ENCODE measurements at places on chromosomes 16 and 17.
A peak's percentile ranks its signal among the peaks of the same experiment; 100 is the strongest.

DNA sequence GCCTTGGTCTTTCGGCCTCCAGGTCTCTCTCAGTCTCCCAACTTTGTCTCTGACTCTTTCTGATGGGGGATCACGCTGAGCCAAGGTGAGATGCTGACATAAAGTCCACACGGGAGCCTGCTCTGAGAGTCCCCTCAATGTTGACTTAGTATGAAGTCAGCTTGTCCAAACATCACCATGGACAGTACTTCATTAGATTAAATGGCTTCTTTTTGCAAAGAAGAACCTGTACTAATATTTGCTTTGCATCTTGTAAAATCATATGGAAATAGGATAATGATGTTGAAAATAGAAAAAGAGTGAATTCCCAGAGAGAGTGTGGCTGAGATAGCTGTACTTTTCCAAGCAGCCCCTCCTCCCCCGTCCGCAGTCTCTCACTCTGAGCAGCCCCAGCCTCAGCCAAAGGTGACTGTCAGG is 56.7 kb upstream of the SIAH1 start:
- no peak for DNase-seq

GRCh38 chr16:66315210-66315825 is 51.2 kb upstream of the CDH5 start:
- DNase-seq = peak; percentile 74

GRCh38 chr17:48989100-48989499 is 8.1 kb upstream of the IGF2BP1 start:
- DNase-seq = no peak

DNA sequence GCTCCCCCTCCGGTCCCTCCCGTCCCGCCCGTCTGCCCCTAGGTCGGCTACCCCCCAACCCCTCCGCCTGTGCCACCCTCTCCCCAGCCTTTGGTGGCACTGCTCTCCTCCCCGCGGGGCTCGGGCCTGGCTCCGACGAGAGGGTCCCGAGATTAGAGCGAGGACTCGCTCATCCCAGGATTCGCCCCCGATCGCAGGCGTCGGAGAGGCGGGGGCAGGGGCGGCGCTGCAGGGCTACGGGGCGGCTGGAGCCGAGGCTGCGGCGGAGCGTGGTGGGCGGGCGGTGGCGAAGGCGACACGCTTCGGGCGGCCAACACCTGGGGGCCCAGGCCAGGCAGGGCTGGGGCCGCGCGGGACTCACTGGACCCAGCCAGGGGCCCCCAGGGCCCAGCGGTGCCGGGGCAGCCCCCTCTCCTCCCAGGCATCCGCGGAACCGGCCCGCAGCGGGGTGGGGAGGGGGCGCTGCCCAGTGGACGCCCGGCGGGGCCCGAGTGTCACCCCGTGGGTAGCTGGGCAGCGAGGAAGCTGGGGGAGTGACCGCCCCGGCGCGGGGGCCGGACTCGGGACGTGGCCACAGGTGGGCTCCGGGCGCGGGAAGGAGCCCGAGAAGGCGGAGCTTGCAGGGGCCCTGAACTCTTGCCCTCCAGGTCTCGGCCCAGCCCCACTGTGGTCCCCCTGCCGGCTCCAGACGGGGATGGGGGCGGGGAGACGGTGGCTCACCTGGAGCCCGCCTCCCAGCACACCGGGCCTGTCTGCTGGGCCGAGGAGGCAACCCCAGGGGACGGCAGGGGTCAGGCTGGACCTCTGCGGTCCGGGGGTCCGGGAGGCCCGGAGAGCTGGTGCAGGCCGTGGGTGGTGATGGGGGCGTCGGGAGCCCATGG is 1.5 kb downstream of the MGAT5B start:
- peak; percentile 58 for DNase-seq

DNA sequence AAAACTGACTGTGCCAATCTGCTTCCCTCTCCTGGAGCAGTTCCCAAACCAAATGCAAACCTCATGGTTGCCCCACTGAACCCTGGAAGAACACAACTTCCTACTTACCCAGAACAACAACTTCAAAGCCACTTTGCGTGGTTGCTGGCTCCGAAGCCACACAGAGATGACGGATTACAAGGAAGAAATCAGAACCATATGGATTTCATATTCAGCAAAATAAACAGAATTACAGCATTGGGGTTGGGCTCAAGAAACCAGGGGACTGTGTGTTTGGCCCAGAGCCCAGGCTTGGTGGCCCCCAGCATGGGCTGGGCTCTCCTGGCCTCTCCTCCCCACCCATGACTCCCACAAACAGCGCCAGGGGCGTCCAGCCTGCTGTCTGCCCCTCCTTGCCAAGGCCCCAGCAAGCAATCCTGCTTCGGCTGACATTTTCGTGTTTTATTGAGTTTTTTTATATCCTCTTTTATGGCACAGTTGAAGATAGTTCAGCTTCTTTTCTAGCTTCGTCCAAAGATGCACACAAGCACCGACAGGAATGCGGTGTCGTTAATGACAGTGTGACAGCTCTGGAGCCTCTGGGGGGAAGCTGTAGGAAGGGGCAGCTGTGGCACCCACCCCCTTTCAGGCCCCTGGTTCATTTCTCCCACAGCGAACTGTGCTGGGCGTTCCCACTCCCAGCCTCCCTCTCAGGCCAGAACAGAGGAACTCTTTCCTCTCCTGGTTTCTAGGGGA is 137.1 kb downstream of the GAS7 start:
- DNase-seq = no peak

DNA sequence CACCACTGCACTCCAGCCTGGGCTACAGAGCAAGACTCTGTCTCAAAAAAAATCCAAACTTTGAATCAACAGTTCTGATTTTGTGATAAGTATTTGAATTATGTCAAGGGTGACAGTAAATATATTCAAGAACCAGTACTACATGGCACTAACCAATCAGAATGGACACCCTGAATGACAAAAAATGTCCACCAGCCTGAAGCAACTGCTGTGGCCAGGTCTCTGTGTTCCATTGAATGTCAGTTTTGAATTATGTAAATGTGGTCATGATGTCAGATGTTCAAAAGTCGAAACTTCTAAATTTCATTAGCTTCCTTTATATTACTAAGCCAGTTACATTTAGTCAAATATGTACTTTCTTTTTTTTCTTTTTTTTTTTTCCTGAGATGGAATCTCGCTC is 15.4 kb upstream of the ATXN1L start:
- no peak for DNase-seq

DNA sequence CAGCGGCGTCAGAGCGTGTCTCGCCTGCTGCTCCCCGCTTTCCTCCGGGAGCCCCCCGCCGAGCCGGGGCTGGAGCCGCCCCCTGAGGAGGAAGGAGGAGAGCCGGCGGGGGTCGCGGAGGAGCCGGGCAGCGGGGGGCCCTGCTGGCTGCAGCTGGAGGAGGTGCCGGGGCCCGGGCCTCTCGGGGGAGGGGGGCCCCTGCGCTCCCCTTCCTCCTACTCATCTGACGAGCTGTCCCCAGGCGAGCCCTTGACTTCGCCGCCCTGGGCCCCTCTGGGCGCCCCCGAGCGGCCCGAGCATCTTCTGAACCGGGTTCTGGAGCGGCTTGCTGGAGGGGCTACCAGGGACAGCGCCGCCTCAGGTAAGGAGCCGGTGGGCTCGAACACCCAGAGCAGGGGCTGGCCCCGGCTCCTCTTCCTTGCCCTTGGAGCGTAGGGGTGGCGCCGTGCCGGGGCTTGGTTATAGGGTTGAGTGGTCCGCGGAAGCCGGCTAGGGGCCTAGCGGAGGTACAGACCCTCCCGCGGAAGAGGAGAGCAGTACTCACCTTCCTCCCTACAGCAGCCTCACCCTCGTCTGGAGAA is 841 bp downstream of the RAPGEFL1 start:
- peak; percentile 50 for DNase-seq

DNA sequence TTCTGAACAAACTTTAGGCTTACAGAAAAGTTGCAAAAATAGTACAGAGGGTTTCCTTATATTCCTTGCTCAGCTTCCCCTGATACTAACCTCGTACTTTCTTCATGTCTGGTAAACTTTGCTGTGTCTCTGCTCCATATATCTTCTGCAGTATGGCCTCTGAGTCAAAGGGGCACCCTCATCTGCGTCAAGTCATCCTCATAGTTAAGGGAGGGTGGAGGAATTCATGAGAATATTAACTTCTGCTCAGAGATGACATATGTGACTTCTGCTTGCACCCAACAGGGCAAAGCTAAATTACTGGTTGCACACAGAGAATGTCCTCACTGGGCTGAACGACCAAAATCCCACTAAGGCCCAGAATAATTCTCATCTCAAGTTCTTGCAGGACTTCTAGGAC is 4.3 kb upstream of the CCL7 start:
- no peak for DNase-seq

- DNase-seq = no peak
Measured at GRCh38 chr17:58367461-58367860, 15.5 kb upstream of the SUPT4H1 start.

DNA sequence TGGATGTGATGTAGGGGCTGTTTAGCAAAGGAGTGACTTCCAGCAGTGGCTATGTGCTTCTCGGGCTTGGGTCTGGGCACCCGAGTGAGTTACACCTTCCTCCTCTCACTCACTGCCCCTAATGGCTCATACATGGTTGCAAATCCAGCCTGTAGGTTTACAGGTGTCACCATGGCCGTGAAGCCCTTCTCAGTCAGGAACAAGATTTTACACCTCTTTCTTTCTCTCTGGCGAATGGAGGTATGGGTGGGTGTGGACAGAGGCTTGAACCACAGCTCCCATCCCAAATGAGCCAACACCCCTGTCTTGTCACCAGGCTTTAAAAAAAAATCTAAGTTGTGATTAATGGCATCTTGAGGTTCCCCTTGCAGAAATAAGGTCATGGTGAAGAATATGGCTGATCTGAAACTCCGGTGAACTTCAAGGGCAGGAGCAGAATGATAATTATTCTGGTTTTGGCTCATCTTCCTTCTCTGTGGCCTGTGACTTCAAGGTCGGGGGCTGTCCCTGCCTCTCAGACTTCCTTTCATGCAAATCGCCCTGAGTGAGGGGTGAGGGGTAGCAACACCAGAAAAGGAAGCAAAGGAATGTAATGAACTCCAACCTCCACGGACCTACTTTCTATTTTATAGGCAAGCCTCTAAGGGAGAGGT is 331.2 kb downstream of the MAF start:
- no peak for DNase-seq

DNA sequence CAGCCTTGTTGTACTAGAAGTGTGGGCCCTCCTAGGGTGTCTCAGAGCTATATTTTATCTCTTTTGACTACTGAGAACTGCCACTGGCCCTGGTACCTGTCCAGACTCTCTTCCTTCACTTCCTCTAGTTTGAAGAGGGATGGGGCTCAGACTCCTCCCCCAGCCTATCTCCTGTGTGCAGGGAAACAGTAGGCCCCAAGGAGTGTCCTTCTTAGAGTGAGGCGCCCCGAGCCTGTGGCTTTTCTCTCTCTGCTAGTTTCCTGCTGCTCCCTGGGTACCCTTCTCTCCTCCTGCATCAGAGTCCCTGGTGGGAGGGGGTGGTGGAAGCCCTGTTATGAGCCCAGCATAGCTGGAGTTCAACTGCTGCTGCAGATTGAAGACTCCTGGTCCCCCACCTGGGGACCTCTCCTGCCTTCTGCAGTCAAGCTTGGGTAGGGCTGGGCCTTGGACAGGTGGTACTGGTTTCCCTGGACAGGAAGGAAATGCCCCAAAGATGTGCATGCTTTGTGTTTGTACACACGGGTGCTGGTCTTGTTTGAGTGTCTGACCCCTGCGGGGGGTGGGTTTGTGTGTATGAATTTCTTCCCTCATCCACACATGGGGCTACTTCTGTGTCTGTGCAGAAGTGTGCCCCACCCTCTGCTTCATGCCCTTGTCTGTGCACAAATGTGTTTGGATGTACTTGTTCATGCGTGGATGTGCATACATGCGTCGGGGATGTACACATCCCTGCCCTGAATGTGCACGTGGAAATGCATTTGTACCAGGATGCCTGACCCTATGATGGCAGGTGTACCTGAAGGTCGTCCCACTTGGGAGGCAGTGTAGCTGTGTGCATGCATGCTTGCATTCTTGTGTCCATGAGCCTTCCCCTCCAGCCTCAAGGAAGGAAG is 6.9 kb downstream of the RARA start:
- no peak for DNase-seq

GRCh38 chr17:1422885-1423284 is 22.9 kb upstream of the YWHAE start:
- DNase-seq = no peak

DNA sequence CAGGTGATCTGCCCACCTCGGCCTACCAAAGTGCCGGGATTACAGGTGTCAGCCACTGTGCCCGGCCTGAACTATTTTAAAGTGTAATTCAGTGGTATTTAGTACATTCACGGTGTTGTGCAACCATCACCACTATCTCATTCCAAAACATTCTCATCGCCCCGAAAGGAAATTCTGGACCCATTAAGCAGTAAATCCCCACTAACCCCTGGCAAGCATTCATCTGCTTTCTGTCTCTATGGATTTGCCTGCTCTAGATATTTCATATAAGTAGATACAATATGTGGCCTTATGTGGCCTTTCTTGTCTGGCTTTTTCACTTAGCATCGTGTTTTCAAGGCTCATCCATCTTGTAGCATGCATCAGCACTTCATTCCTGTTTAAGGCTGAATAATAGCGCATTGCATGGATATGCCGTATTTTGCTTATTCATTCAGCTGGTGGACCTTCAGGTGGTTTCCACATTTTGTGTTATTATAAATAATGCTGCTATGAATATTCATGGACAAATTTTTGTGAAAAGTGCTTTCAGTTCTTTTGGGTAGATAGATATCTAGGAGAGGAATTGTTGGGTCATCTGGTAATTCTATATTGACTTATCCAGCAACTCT is 8.4 kb upstream of the HERPUD1 start:
- no peak for DNase-seq

DNA sequence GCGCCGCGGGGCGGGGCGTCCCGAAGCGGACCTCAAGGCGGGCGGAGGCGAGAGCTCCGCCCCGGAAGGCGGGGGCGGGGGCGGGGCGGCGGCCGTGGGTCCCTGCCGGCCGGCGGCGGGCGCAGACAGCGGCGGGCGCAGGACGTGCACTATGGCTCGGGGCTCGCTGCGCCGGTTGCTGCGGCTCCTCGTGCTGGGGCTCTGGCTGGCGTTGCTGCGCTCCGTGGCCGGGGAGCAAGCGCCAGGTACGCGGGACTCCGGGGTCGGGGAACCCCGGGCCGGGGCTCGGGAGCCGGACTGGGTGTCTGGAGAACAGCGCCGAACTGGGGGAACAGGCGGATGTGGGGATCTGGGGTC is at the start of gene TNFRSF12A:
Gene TNFRSF12A, plus strand, starts transcription at position 122 of the 357 bp plus-strand sequence. Its CDS starts 30 bp downstream, at position 152.
- peak; percentile 77 for DNase-seq

- DNase-seq = no peak
Measured at GRCh38 chr16:30108059-30108850, 5.1 kb downstream of the GDPD3 start.

DNA sequence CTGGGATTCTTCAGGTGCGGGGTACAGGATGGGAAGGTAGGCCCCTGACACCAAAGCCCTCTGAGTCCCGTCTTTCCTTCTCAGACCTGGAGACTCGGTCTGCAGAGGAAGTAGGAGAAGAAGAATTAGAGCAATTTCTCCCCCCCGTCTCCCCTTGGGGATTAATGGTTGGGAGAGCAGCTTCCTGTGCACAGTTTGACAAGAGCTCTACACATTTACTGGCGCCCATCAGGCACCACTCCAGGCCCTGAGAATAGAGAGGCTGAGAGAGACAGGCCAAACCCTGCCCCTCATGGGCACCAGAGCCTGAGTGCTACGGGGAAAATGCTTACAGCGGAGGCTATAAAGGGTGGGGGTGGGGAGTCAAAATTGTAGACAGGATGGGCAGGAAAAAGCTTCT is 3.5 kb upstream of the C16orf74 start:
- no peak for DNase-seq

- no peak for DNase-seq
Measured at GRCh38 chr17:73566905-73567782, 77.1 kb downstream of the SDK2 start.

- DNase-seq = no peak
Measured at GRCh38 chr16:590188-590814, 435 bp downstream of the RAB40C start.

- no peak for DNase-seq
Measured at GRCh38 chr17:79819085-79819484, 20.2 kb downstream of the CBX4 start.

All from nephron progenitor cell (in vitro differentiated cells).